Activated T-cell treated with anti-CD3 and anti-CD28 coated beads for 4 hours (primary cell): ENCODE measurements at places on chromosomes 7 and 10.

- no peak for DNase-seq
Observed at GRCh38 chr7:74503061-74503460, 49.4 kb downstream of the GTF2IRD1 start.

DNA sequence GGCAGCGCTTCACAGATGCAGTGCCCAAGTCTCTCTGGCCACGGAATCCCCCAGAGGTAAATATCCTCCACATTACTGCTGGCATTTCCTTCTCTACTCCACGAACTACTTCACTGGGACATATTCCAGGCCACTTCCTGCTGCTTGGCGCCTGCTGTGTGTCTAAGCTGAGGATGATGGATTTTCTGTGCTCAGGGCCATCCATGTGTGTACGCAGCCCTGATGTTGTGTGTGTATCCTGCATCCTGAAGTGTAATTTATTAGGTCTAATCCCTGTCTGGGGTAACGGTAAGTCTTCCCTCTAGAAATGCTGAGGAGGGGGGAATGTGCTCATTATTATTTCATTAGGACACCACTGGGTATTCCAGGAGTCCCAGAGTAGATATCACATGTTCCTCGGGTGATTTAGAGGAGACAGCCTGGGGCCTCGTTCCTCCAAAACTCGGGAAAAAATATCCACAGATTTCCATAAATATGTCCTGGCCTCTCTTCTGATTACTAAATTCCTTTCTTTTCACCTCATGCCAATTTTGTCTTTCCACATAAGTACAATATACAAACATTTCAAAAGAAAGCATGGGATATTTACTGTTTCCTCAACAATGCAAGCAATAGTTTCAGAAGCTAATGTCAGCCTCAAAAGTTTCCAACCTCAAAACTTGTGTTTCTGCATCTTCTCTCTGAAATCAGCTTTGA, 25.5 kb upstream of the HABP2 start:
- DNase-seq = no peak

- no peak for DNase-seq
Observed at GRCh38 chr10:117936141-117936540, 110.6 kb downstream of the RAB11FIP2 start.

DNA sequence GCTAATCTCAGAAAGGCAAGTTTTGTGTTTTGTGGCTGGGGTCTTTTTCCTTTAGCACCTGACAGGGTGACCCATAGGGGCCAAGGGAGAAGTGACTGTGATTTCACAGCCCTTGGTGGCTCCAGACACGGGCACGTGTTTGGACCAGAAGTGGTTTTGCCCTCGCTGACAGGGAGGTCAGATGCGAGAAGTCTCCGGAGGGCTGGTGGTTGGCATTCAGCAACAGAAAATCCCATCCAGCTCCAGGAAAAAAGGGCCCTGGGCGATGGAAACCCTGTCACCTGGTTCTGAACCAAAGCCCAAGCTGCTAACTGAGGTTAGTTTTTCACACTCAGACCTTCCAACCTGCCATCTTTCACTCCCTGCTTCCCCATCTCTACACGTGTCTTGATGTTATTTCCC, 272.9 kb downstream of the TRIL start:
- DNase-seq = no peak

DNA sequence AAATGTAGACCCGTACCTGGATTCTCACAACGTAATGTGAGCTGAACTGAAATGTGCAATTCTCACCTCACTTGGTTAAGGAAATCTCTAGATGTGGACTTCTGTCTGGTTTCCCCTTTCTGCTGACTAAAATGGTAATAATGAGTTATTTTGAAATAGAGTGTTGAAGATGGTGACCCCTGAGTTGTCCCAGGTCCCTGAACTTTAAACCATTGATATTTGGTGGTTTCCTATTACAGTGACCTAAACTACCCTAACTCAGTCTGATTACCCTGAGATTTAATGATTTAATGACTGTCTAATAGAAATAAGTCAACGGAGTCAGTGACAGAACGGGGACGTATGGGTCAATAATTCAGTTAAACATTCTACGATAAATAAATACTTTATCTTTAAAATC, 845.9 kb downstream of the PCDH15 start:
- no peak for DNase-seq

GRCh38 chr10:49593564-49593875, 16.6 kb upstream of the SLC18A3 start:
- DNase-seq = no peak

DNA sequence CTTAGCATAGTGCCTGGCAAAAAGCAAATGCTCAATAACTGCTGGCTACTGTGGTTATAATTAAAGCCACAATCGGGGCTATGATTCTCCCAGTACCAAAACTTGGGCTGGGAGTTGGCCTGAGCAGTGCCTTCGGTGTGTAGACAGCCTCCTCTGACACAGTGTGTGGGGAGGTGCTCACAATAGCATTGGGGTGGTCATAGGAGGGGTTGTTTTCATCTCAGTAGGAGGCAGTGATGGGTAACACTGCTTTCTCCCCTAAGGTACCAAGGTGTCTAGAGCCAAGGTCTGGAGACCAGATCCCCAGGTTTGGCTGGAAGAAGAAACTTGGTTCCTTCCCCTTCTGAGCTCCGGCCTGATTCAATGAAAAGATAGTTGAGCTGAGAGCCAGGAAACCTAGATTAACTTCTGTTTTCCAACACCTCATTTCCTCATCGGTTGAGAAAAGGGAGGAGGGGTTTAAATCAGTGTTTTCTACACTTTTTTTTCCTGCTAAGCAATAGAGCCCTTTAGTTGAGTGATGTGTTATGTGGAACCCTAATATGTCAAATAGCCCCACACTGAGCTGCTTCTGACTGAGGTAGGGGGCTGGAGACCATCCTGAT, 68.2 kb downstream of the LRMDA start:
- no peak for DNase-seq

- DNase-seq = no peak
Observed at GRCh38 chr7:128799451-128799850, 7.7 kb downstream of the CCDC136 start.

DNA sequence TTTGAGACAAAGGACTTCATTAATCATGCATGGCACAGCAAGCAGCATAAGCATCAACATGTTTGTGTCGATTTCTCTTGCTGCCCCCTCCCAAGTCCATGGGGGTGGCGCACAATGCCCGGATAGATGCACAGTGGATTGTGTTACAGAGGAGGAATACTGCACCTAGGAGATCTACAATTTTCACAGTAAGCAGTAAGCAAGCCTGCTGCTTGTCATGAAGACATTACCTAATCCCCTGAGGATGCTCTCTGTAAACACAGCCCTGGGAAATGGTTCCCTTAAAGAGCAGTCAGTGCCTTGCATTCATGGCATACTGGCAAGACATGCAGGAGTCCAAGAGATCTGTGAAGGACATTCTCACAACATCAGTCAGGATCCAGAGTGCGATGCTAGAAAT, 137.7 kb downstream of the ETV1 start:
- DNase-seq = no peak

GRCh38 chr10:13703997-13704536, 117.3 kb downstream of the PRPF18 start:
- no peak for DNase-seq

- no peak for DNase-seq
Observed at GRCh38 chr7:91140982-91141381, 123.3 kb upstream of the FZD1 start.

GRCh38 chr7:158646766-158647474, 57.7 kb downstream of the NCAPG2 start:
- no peak for DNase-seq

DNA sequence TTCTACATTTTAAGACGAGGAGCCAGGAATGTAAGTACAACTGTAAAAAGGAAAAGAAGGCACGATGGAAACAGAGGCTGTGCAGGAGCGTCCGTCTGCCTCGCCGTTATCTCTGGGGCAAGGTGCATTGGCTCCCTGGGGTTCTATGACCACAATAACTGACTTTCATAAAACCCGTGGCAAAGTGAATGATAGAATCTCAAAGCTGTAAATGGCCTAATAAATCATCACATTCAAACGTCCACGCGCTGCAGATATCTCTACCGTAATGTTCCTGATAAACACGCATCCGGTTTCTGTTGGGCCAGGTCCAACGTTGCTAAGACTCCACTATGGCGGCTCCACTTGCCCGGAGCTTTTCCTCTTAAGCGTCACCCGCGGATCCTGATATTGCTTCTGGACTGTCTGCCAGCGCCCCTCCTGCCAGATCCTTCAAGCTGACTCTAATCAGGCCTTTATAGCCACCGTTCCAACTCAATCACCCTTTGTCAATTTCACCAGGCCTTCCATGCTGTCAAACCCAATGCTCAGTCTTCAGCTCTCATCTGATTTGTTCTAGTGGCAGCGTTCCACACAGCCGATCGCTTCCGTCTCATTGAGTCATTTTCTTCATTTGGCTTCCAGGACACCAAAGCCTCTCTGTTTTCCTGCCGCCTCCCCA, 265.6 kb upstream of the FOXK1 start:
- no peak for DNase-seq

DNA sequence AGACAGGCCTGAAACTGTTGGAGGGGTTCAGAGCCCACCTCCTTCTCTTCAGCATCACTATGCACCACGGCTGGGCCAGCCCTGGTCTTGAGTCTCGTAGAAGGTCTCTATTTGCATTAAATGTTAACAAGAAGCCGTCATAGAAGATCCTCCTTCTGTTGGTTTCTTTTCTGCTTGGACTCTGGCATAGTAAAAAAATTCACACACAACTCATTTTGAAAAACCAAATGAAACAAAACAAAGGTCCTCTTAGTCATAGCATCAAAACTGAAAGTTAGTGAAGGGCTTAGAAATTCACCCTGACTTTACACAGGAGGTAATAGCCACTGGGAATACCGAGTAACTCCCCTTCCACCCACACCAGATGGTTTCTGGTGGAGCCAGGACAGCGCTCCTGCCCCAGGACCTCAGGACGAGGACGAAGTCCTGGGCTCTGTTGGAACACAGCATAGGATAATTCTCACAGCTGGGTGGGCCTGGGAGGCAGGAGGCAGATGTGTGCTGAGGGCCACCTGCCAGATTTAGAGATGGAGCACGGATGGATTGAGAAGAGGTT, 248.4 kb upstream of the KLF6 start:
- no peak for DNase-seq

- DNase-seq = no peak
Observed at GRCh38 chr10:93406364-93407145, 75.6 kb downstream of the MYOF start.

- no peak for DNase-seq
Observed at GRCh38 chr10:132669208-132669861, 116.6 kb downstream of the NKX6-2 start.

DNA sequence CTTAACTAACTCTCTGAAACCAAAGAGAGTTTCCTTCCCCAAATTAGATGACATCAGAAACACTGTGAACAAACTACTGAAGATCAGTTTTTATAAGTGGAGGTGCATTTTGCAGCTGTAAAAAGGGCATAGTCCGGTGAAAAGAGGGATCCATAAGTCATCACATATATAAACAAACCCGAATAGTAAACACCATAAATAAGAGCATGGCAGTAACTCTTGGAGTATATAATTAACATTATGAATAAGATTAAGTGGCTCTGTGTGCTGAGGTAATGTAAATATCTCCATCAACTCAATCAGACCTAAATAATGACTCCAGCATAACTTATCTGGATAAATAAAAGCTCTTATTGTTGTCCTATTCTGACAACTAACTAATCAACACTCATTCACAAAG, 43.0 kb upstream of the SHTN1 start:
- DNase-seq = no peak

DNA sequence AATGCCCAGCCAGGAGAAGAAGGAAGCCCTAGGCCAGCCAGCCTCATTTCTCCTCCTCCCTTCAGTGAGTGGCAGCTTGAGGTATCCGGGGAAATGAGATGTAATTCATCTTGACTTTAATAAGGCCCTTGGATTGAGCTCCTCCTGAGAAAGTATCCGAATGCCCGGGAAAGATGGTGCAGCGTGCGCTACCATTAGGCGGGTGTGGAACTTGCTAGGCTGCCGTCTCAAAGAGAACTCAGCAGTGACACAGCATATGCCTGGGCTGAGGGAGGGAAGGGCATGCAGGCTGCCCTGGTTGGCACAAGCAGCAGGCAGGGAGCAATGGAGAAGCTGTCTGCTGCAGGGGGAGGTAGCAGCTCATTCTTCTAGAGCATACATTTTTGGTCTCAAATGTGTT, 659.8 kb upstream of the FOXK1 start:
- DNase-seq = no peak

DNA sequence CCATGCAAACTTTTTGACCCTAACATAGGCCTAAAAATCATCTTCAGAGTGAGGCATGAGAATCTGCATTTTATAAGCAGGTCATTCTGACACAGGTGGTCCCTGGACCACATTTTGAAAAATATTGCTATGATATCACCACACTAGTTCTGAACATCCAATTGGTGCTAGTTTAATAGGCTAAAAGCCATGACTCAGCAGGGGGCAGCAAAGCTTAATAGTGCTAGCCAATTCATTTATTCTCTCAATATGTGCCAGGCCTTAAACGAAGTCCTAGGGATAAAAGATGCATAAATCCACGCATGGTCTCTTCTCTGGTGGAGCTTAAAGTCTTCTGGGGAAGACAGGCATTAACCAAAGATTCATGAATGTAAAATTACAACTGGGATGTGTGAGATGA, 10.2 kb upstream of the SLC25A28 start:
- no peak for DNase-seq

- DNase-seq = no peak
Observed at GRCh38 chr10:49000437-49001398, 61.1 kb upstream of the LRRC18 start.

- no peak for DNase-seq
Observed at GRCh38 chr10:33248638-33249037, 85.8 kb downstream of the NRP1 start.

GRCh38 chr7:88756802-88757201, 2.7 kb upstream of the ZNF804B start:
- DNase-seq = no peak

GRCh38 chr7:57642730-57643129, 192.8 kb downstream of the ZNF716 start:
- DNase-seq = no peak

DNA sequence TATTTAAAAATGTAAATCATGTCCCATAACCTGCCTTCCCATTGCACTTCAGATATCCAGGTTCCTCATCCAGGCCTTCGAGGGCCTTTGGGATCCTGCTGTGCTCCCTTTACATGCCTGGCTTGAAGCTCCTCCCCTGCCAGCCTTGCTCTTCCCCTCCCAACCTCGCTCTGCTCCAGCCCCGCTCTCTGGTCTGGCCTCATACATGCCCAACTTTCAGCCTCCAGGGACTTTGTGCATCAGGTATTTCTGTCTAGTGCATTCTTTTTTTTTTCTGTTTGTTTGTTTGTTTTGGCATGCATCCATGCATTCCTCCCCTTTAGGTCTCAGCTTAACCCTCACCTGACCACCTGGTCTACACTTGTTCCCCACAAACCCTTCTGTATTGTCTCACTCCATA, 160.3 kb downstream of the SNX10 start:
- DNase-seq = no peak
